ENCODE measurements at places on chromosomes 2 and 18.

GRCh38 chr2:39780825-39781600 lies 2.0 kb upstream of the THUMPD2 start:
- no peak for DNase-seq

GRCh38 chr2:207403950-207404349 lies 125.8 kb upstream of the CREB1 start:
- DNase-seq, result no peak

DNA sequence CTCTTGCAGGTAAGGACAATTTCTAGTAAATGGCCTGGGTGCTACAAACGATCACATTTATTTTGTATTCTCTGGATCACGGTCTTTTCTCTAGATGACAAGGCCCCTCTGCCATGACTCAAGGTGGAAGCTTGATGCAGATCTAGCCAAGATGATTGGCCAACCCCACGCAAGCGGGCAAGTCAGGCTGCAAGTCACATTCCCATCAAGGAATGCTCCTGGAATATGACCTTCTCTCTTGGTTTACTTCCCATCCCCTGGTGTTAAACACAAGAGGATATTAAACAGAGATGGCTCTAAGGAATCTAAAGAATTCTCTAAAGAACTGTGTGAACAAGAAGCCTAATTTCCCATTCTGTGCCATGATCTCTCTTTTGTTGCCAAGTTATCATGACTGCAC lies 97.3 kb upstream of the SERPINE2 start:
- no peak for DNase-seq

- no peak for DNase-seq
Measured at GRCh38 chr2:199956062-199956380, 639 bp downstream of the MAIP1 start.

DNA sequence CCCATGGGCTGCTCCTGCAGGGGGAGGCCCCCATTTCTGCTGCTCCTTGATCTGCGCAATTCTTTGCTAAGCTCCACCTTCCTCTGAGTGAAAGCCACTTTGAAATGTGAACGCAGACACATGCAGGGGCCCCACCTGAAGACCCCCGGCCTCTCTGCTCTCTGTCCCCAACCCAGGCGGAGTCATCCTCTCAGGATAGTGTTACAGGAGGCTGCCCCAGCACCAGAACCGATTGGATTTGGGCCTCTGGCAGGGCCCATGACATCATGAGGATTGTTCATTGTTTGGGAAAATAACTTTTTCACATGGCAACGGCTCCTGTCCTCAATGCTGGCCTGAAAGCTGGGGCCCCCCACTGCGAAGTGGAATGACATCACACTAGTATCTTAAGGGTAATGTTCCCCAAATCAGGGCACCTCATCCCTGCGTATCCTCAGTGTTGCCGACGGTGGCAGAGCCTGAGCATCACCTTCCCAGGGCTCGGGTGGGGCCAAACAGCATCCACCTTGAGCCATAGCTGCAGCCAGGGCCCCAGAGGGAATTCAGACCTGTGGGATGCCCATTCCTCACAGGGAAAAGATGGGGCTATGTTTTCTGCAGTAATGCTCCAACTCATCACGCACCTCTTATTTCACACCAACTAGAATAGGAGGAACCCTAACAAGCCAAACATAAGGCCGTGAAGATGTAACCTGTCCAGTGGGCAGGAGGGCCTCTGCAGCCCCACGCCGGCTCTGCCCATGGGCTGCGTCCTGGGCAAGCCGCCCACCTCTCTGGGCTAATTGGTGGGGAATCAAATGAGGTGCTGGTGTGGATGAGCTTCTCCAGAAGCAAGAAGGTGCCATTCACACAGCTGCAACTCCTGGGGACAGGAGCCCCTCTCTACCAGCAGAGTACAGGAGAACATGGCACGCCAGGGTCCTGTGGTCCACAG lies 2.7 kb upstream of the ERFE start:
- no peak for DNase-seq

DNA sequence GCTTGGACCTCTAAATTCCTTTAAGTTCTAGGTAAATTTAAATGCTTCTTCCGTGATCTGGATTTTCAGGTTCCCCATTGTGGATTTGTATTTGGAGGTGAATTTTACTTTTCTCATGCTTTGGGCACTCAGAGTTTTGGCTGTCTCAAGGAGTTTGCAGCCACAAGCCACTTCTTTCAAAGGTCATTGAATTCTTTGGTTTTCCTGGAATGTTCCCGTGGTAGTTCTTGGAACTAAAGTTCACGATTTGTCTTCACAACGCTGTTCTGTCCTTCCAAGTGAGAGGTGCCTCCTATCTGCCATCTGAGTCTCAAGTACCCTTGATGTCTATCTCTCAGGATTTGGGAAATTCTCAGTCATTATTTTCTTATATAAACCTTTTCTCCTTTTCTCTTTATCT lies 1438.7 kb upstream of the ZEB2 start:
- no peak for DNase-seq

DNA sequence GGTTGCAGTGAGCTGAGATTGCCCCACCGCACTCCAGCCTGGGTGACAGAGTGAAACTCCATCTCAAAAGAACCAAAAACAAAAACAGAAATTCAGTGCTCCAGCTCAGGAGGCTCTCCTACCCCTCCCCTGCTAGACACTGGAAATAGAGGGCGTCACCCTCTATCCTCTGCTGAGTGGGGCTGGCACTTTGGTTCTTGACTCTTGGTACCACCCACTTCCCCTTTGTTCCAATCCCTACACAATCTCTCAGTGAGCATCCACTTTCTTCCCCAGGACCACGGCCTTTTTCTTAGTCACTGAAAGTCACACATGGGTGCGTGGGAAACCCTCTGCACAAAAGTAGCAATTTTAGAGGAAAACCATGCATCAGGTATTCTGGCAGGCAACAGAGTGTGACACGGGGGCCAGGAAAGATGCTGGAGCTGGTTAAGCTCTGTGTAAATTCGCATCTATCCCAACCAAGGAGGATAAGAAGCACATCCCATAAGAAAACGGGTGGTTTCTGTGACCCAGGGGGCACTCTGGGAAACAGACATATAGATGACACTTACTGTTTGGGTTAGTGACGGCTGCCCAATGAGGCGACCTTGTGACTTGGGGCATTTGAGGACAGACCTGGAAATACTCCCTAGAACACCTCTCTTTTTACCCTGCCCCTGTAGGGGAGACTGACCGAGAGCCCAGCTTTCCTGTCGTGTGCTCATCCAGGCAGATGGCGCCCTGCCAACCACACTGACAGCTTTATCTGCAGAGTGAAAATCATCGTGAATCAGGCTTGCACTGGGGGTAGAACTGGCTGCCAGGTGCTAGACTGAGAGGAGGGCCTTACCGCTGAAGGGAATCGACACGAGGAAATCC lies 7.7 kb downstream of the HJURP start:
- no peak for DNase-seq

DNA sequence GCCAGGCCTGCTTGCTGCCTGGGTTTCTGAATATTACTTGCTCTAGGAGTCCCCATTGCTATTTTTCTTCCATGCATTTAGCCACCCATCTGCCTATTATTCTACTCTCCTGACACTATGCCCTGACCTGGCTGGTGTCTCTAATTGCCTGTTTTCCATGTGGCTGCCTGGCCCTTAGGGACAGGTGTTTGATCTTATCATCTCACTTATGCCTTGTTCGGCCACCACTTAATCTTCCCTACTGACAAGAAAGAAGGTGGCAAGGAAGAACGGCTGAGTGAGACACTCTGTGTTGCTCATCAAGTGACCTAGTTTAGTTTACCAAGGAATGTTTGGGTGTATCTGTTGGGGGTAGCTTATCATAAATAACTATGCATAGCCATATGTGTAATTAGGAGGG lies 50.4 kb upstream of the RAPH1 start:
- DNase-seq, result no peak
